ENCODE measurements at places on chromosomes 4 and X.

DNA sequence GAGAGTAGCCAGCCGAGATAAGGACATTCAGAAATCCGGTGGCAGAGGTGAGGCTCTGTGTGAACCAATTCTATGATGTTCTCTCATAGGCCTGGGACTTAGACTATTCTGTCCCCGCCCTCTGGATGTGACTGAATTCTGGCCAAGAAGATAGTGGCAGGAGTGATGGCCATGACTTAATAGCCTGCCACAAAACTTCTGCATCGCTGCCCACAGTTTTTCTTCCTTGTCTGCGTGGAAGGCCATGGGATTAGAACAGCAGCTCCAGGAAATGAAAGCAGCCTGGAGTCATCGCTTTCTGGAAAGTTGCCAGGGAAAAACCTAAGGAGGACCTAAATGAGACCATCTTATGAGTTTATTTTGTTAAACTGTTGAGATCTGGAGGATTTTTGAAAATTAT, 134.7 kb downstream of the F11 start:
- DNase-seq: no peak

GRCh38 chrX:21408788-21409187, 34.6 kb downstream of the CNKSR2 start:
- DNase-seq: no peak

DNA sequence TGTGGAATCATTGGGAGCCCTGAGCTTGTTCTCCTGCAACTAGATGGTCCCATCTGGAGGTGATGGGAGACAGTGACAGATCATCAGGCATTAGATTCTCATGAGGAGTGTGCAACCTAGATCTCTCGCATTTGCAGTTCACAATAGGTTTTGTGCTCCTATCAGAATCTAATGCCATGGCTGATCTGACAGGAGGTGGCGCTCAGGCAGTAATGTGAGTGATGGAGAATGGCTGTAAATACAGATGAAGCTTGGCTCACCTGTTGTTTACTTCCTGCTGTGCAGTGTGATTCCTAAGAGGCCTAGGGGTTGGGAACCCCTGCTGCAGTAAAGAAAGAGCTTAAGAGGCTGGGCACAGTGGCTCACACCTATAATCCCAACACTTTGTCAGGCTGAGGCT, 42.2 kb upstream of the PUDP start:
- DNase-seq: no peak

- no peak for DNase-seq
Observed at GRCh38 chrX:9560219-9560618, 95.4 kb downstream of the TBL1X start.

- no peak for DNase-seq
Observed at GRCh38 chr4:140497405-140497746, 717 bp downstream of the MGAT4D start.

GRCh38 chr4:73539386-73539785, 57.8 kb downstream of the AFM start:
- no peak for DNase-seq

- DNase-seq: no peak
Observed at GRCh38 chrX:153819384-153820040, 10.8 kb downstream of the PDZD4 start.

DNA sequence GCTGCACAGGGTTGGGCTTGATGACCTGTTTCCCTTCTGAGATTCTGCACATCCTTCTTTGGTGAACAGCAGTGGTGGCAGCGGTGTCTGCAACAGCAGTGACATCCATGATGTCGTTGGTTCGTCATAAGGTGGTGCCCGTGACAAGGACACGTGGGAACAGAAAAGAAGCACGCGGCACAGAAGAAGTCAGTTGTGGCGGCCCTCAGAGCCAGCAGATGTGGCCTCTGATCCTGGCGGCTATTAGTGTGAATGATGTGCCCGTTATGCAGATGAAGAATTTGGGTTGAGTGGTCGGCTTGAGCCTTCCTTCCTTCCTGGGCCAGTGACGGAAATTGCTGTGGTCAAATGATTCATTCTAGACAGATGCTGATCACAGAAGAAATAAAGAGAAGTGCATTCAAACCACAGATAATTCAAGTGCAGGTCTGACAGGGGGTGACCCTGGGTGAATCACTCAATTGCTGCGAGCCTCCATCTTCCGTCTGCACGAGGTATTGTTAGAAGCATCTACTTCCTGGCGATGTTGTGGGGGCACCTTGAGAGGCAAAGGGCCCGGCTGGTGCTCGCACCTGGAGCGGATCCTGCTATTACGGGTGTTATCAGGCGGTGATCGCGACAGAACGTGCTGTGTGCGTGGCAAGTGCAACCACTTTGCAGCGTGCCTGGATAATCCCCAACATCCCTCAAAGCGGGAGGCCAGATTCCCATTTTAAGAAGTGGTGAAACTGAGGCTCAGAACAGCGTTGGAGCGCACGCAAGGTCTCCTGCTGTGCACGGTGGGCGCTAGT, 215.2 kb upstream of the PSAPL1 start:
- DNase-seq: peak; percentile 48

DNA sequence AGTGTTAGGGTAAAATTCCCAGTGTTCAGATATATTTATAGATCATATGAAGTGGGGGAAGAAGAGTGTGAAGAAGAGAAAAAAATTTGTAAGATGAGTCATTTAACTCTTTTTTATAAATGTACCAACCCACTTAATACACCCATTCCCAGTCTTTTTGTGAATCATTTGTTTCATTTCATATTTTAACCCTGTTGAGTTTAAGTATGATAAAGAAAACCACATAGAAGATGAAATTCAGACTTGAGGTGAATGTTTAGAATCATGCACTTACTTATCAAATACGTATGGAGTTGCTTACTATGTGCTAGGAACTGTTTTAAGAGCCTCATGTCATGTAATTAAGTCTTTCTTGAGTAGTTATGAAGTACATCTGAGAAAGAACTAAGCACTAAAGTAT, 56.6 kb upstream of the DAPP1 start:
- DNase-seq: no peak

DNA sequence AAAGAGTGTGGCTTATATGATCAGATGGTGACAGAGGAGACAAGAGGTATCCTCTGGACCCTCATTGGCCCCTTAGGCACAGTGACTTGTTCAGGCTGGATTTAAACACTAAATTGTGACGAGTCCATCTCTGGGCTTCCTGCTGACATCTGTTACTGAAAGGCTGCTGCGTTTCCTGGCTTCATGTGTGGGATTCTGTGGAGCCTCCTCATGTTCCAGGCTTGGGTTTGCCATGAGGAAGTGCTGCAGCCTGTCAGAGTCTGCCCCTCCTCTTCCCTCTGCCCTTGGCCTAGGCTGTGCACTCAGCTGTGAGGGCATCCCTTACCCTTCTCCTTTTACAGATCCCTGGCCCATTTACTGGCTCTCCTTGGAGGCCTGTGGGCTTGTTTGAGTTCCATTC, 159.1 kb upstream of the TTC29 start:
- no peak for DNase-seq

GRCh38 chr4:76993787-76994641, 44.5 kb downstream of the SEPTIN11 start:
- peak; percentile 45 for DNase-seq

GRCh38 chr4:128803783-128804182, 5.7 kb upstream of the JADE1 start:
- DNase-seq: no peak

Measured in stimulated activated CD4-positive, alpha-beta T cell treated with anti-CD3 and anti-CD28 coated beads, Interleukin-2, amount 100 ng/mL, for 24 hours (primary cell).